ENCODE measurements at places on chromosomes 7 and 10. TPM values are rescaled to one million over a fixed set of nuclear protein-coding genes. Genes with fewer than 3 reads are reported as not detected.

NUTM2B gene
- total RNA-seq = 0.51 TPM

PKD1L1 gene
- 1.4 TPM for total RNA-seq

DLX5 gene
- total RNA-seq = not detected

OPN1SW gene
- not detected for total RNA-seq

MEOX2 gene
- total RNA-seq = 0.54 TPM

LFNG gene
- 1.2 TPM for total RNA-seq

GRCh38 chr7:24478137-24478655, 95.1 kb upstream of the PALS2 start:
- DNase-seq = no peak
- H3K4me3 ChIP-seq = no peak overlapping the region
- no peaks in the 10 kb centered on the region for H3K27me3 ChIP-seq
- H3K4me1 ChIP-seq = no peaks in the 10 kb centered on the region
- no peaks in the 10 kb centered on the region for H3K36me3 ChIP-seq

DNA sequence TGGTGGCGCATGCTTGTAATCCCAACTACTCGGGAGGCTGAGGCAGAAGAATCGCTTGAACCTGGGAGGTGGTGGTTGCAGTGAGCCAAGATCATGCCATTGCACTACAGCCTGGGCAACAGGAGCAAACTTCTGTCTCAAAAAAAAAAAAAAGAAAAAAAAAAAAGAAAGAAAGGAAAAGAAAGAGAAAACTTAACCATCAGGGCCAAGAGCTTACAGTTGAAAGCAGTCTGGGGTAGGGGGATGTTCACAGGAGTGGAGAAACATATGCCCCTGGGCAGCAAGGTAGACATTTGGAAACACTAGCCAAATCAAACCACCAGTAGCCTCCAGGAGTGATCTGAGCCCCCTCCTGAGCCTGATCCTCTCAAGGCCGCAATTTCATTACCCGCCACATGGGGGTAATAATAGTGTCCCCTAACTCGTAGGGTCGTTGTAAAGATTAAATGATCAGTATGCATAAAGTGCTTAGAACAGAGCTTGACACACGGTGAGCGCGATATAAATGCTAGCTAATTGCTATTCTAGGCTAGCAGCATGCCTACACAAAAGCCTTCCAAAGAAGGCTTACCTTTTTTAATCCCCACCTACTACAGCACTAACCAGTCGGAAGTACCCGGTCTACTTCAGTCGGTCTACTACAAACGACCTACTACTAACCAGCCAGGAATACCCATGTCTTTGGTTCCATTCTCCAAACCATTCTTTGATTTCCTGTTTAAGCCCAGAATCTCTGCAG, 274.3 kb upstream of the NEBL start:
- H3K27me3 ChIP-seq = no peaks in the 10 kb centered on the region
- H3K4me1 ChIP-seq = no peaks in the 10 kb centered on the region
- no peak overlapping the region for H3K27ac ChIP-seq
- H3K36me3 ChIP-seq = no peaks in the 10 kb centered on the region

- no peaks in the 10 kb centered on the region for H3K36me3 ChIP-seq
- H3K27ac ChIP-seq = no peak overlapping the region
- H3K4me1 ChIP-seq = no peaks in the 10 kb centered on the region
- DNase-seq = no peak
Measured at GRCh38 chr7:79091011-79091410, 362.5 kb downstream of the MAGI2 start.

DNA sequence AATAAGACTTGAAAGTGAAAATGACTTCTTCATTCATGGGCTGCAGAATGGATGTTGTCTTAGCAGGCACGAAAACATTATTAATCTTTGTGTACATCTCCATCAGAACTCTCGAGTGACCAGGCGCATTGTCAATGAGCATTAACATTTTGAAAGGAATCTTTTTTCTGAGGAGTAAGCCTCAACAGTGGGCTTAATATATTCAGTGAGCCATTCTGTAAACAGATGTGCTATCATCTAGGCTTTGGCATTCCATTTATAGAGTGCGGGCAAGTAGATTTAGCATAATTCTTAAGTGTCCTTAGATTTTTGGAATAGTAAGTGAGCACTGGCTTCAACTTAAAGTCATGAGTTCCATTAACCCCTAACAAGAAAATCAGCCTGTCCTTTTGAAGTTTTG, 33.1 kb downstream of the PTTG1IP2 start:
- H3K27me3 ChIP-seq = no peaks in the 10 kb centered on the region
- no peak for DNase-seq
- H3K4me3 ChIP-seq = no peak overlapping the region
- H3K4me1 ChIP-seq = no peaks in the 10 kb centered on the region

DNA sequence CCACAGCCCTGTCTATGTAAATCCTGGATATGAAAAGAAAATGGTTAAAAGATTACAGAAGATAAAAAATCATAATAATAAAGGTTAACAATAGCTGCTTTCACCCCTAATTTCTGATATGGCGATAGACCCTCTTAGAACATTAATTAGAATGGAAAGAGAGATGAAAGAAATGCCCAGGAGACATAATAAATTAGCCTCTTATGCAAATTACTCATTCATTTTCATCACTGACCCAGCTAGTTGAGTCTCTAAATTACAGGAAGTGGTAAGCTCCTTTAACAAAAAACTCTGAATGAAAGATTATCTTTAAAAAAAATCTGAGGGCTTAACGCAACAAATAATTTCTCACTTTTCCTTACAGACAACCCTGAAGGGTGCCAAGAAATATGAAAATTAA, 12.4 kb downstream of the GFRA1 start:
- no peaks in the 10 kb centered on the region for H3K36me3 ChIP-seq
- no peaks in the 10 kb centered on the region for H3K27me3 ChIP-seq
- no peak for DNase-seq
- H3K27ac ChIP-seq = no peak overlapping the region
- no peaks in the 10 kb centered on the region for H3K4me1 ChIP-seq

All from right lobe of liver (tissue), 6 donors.